Cerebellar nuclear complex (tissue), 1 donor: ENCODE measurements at places on chromosomes 6 and 20.

GRCh38 chr20:14972256-14972655, 634.8 kb upstream of the FLRT3 start:
- no peak for DNase-seq

GRCh38 chr6:160950507-160950906, 41.1 kb upstream of the MAP3K4 start:
- no peak for DNase-seq

DNA sequence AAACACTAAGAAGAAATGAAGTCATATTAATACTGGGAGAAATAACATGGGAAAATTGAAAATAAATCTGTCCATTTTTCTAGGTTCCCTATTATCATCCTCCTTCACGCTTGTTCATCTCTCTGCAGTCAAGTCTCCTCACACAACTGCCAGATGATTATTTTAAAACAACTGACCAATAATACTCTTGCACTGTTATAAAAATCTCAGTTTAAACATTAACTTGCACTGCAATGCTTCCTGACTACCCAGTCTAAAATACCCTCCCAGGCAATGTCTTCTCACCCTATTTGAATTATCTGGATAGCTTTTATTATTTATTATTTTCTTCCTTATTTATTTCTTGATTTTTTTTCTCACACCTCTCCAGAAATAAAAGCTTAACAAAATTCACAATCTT, 5.7 kb downstream of the EYS start:
- no peak for DNase-seq

GRCh38 chr6:137845460-137845859, 21.6 kb upstream of the TNFAIP3 start:
- DNase-seq, result no peak
